ENCODE measurements at places on chromosomes 7 and 10.

- DNase-seq: no peak
Observed at GRCh38 chr7:148791546-148791945, 92.5 kb downstream of the EZH2 start.

- no peak for DNase-seq
Observed at GRCh38 chr10:43125274-43125845, 12.9 kb upstream of the CSGALNACT2 start.

DNA sequence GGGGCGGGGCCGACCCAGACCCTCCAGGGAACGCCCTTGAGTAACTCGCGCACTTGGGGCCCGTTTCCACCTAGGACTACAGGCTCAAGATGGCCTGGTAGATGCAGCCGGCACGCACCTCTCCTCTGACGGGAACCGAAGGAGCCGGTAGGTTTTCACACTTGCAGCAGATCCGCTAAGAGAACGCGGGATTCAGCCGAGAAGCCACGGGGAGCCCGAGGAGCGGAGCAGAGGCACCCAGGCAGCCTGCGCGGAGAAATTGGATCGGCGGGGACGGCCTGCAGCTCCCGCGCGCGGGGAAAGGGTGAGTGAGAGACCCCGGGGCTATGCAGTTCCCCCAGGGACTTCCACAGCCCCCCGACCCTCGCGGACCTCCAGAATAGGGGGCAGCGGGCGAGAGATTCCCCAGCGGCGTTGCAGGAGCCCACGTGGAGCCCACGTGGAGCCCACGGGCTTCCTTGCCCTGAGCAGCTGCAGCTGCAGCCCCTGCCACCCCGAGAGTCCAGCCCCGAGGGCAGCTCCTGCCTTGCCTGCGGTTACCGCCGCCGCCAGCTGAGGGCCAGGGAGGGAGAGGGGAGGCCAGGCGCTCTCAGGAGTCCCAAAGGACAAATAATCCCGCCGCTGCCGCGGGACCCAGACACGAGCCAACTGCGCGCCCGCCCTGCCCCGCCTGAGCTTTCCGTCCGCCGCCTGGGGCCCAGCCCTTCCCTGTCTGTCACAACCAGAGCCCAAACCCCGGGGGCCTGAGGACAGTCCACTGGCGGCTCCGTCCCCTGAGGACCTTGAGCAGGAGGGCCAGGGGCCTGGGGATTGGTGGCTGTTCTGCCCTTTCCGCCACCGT is 13.1 kb downstream of the IFT22 start:
- DNase-seq: peak; percentile 63

DNA sequence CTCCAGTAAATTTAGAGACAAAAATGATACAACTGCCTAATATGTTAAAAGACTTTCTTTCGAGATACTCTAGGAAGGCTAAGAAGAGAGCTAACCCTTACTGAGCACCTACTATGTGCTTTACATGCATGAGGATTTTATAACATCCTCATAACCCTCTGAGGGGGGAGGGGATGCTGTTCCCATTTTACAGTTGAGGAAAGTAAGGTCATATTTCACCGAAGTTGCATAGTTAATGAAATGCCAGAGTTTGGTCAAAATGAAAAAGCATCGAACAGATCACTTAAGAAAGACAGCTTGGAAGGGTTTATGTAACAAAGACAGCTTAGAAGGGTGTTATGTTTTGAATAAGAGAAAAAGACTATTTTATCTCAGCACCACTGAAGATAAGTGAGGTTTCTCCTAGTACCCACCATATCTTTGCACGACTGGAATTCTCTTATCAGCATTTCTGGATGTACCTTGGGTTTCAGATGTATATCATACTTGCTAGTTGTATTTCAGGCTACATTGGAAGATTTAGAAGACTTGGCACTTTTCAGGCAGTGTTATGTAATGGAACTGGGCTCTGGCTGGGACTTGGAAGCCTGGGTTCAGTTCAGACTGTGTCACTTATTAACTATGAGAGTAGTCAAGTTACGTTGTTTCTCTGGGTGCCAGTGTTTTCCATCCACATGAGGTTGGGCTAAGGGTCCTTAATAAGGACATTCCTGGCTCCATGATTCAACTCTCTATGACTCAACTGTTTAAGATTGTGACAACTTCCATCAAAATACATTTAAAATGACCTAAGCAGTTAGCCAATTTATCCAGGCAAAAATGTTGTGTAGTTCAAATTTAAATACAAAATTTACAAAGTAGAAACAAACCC is 6.0 kb downstream of the RHOBTB1 start:
- no peak for DNase-seq

DNA sequence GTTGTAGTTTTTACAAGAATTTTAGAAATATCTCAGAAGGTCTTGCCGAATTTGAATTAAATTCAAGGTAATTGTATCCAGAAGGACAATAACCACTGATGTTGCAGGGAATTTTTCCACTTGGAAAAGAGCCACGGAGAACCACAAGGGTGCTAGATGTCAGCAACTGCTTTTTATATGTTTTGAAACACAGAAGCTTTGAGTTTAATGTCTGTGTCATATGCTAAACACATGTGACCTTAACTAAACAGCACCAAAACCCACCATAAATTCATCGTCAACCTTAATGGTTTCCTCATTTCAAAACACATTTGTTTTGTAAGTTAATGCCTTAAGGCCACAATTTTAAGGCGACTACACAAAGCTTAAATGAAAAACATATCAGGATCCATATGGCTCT is 106.9 kb downstream of the COL28A1 start:
- DNase-seq: no peak

DNA sequence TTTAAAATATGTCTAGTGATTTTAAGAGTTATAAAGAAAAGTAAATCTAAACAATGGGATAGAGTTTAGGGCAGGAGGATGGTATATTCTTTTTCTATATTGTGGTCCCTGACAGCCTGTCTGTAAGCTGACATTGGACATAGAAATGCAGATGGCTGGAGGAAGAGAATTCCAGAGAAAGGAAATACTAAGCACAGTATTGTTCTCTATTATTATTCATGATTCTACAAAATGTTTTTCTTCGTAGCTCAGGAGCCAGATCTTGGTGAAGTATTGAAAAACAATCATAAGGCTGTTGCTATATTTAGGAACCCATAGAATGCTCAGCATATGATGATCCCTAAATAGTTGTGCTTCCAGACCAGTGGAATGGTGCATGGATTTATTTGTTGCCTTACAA is 117.0 kb upstream of the FAM3C start:
- no peak for DNase-seq

DNA sequence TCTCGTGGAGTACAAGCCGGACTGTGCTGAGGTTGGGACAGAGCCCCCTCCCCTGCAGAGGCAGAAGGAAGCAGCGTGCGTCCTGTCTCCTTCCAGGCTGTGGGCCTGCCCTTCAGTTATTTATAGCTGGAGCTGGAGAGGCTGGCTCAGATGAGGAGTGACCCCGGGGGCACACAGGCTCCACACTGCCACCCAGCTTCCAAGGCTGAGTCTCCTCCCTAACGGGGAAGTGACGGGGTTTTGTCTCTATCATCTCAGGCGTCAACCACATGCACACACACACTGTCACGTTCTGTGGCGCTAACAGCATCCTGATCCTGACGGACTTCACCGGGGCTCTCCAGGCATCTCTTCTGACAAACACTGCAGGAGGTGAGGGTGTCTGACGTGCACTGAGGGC is 25.4 kb downstream of the AMZ1 start:
- DNase-seq: no peak

DNA sequence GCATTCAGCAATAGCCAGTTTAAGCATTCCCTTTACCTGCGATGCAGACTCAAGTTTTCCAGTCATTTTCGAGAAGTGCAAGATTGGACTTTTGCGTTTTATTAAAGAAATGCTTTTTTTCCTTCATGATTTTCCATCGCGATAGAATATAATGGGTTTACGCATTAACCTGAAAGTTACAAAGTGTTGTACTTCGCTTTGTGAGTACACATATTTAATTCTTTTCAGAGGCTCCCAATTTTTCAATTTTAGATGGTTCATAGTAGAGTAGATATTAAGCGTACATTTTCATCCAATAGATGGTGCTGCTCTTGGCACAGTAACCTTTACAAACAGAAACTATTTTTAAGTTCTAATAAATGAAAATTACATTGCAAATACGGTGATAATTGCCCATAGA is 1.3 kb downstream of the PTPRZ1 start:
- no peak for DNase-seq

- no peak for DNase-seq
Observed at GRCh38 chr7:37833818-37834146, 14.6 kb upstream of the NME8 start.

GRCh38 chr7:53001221-53001620 is 34.2 kb upstream of the POM121L12 start:
- no peak for DNase-seq

DNA sequence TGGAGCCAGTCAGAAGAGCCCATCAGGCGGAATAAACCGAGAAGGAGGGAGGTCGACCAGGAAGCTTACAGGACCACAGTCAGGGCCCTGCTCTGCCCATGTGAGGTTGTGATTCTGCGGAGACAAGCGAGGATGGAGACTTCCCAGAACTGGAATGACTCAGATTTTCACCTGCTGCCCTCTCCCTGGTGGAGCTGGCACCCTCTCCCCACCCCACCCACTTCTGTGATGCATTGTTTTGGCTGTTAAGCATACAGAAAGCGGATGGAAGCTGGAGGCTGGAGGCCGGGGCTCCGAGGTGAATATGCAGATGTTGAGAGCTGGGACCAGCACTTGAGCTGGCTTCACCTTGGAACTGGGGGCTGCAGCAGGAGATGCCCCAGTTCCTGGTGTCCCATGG is 57.4 kb downstream of the NPTX2 start:
- no peak for DNase-seq

DNA sequence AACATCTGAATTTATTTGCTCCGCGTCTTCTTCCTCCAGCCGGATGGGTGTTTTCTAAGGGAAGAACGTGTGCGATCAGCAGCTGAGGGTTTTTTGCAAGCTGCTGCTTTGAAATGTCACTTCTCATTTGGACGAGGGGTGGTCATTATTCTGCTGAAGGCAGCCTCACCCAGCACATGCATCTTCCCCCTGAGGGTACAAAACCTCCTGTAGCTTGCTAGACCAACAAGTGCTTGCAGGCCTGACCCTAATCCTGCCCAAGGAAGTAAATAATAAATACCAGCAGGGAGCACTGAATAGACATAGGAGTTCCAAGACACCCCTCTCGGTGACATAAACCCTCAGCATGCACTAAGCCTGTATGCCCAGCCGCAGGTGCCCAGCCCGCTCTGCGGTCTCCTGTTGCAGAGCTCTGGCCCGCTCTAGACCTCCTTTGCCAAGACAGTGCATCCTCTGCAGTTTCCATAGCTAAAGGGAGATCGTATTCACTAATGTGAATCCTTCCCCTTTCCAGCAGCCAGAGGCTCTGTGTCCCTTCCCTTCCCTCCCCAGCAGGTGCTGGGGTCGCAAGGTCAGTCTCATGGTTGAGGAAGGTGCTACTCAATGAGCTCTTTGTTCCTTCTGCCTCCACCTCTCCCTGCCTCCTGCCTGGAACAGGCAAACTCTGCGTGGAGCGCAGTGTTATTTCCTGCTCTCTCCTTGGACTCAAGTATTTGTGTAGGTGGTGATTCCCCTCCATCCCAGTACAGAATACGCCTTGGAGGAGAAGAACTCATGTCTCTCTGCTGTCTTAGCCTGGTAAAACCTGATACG is 36.6 kb downstream of the SBDS start:
- DNase-seq: no peak

DNA sequence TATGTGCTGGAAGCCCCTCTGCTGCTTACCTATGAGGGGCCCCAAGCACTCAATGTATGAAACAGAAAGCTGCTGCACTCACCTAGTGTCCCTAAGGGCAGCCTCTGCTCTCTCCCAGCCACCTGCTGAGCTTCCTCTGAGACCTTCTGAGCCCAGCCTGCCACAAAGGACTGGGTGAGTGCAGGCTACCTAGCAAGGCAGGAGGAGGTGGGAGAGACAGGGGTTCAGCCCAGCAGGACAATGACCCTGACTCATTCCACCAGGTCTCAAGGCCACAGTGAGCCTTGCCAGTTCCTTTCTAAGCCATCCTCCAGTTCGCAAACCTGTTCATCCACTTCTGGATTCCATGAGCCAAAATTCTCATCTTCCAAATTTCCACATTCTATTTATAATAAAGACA is 16.3 kb downstream of the VOPP1 start:
- peak; percentile 23 for DNase-seq

DNA sequence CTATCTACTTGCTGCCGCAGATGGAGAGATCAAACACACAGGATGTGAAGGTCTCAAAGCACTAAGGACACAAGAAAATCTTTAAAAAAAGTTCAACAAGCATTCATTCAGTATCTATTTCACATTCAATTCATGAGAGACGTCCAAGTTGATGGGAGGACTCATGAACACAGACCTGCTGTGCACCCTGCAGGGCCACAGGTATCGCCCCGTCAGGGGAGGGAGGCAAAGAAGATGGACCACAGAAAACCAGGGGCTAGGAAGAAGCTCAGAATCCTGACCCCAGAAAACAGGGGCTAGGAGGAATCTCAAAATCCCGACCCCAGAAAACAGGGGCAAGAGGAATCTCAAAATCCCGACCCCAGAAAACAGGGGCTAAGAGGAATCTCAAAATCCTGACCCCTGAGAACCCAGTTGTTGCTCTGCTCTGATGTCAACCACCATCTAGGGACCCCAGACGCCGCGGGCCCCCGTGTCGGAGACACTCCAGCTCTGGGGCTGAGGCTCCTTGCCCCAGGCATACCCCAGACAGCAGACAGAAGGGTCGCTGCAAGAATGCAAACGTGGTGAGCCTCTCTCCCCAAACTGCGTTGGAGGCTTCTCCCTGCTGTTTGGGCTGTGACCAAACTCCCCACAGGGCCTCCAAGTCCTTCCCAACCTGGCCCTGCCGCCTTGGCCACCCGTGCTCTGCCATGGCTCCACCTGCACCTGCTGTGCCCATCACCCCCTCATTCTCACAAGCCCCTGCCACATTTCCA is 197.6 kb downstream of the DIP2C start:
- DNase-seq: no peak

GRCh38 chr7:3953946-3954345 is 652.9 kb downstream of the SDK1 start:
- no peak for DNase-seq

- DNase-seq: no peak
Observed at GRCh38 chr10:133195611-133196010, 34.4 kb upstream of the UTF1 start.

- no peak for DNase-seq
Observed at GRCh38 chr10:118444069-118444468, 101.9 kb upstream of the FAM204A start.

DNA sequence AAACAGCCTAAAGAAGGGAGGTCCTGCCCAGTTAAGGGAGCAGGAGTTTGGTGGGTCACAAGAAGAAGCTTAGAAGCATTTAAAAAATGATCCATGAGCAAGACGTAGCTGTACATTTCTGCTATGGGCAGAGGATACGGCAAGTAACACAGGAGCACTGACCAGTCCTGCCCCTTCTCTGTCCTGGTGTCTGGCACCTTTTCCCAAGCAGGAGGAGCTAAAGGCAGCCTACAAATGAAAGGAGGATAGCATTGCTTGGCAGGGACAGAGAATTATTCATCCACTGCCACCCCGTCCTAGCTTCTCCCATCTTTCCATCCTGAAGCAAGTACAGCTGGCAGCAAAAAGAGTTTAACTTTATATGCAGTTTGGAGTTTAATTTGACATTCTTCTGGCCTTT is 1077.6 kb downstream of the TYW1 start:
- DNase-seq: no peak

DNA sequence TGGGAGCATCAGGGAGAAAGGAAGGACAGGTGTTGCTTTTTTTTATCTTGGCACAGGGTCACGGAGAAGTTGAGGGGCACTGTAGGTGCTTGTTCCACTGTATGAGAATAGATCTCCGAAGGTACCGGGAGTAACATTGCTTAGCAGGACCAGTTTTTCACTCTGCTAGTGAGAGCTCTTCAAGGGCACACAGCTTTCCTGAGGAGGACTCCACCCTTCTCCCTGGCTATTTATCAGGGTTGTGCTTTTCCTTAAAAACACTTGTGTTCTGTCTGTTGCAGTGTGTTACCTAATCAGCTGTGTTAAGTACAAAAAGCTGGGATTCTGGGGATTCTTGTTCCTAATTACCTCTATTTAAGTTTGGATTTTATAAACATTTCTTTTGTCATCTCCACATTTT is 160.5 kb downstream of the SND1 start:
- no peak for DNase-seq
